ENCODE measurements at places on chromosomes 1 and 21.

DNA sequence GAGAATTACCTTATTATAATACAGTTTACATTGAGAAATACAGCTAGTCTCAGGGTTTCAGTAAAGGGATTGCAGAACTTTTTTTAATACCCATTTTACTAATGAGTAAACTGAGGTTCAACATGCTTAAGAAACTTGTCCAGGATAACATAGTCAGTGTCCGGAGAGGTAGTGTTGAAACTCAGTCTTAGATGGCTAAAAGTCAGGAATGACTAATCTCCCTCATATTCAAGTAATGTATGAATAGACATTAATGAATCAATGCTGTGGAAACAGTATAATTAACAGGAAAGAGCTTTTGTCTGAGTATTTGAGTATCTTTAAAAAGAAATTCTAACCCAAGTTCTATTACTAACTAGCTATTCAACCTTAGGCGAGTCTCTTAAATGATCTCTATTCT is 397.6 kb downstream of the PLA2G4A start:
- no peak for DNase-seq

DNA sequence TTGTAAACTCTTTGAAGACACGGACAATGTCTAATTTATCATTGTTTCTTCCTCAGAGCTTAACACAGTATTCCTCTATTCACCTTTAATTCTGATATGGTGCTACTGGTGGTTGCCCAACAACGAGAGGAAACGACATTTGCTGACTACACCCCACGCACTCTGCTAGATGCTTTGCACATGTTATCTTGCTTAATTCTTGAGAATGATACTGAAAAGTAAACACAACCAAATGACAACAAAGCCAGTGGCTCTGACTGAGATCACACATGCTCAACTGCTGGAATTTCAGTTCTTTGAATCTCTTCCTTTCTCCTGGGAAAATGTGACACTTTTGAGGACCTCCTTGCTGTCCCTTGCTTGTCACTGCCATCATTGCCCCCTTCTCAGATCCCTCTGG is 37.2 kb upstream of the DDAH1 start:
- DNase-seq = no peak

DNA sequence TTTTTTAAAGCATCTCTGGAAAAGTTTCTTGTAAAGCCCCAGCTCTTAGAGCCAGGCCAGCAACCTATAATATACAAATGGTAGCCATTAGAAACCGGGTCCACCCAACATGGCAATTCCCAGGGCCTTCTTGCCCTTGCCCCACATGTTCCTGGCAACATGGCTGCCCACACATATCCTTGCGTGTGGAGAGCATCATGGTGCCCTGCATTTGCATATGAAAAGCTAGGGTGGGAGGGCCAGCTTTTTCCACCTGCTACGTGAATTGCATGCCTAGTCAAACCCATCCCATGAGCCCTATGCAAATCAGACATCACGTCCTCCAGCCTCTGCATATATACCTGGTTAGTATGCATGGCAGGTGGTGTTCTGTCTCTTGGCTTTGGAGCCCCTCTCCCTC is 88.2 kb downstream of the RABGAP1L start:
- no peak for DNase-seq

GRCh38 chr21:35438643-35439404 is 389.7 kb upstream of the RUNX1 start:
- DNase-seq = no peak

DNA sequence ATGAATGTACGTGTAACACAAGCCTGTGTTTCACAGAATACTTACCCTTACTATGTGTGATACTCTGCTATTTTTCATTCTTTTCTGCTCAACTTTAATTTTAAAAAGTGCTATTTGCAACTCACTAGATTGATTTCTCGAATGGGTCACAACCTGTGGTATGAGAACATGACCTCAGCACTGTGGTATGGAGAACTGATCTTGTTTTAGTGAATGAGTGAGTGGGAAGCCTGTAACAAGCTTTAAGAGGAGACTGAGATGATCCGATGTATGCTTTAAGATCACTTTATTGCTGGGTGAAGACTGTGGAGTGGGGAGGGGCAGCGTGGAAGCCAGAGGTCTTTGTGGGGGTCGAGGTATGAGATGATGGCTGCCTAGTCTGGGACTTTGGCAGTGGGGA is 21.6 kb downstream of the MECR start:
- DNase-seq = no peak

DNA sequence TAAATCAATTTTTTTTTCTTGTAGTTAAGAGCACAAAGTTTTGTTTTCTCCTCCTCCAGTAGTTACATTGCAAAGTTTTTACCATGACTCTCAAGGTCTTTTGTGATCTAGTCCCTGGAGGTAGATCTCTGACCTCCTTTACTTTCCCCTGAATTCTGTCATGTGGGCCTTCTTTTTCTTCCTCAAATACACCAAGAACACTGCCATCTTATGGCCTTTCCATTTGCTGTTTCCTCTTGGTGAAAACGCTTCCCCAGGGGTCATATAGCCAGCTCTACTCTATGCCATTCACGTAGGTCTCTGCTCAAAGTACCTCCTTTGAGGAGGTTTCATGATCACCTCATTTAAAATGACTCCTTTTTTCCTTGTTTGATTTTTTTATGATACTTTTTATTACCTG is 2.7 kb downstream of the DDX20 start:
- no peak for DNase-seq

DNA sequence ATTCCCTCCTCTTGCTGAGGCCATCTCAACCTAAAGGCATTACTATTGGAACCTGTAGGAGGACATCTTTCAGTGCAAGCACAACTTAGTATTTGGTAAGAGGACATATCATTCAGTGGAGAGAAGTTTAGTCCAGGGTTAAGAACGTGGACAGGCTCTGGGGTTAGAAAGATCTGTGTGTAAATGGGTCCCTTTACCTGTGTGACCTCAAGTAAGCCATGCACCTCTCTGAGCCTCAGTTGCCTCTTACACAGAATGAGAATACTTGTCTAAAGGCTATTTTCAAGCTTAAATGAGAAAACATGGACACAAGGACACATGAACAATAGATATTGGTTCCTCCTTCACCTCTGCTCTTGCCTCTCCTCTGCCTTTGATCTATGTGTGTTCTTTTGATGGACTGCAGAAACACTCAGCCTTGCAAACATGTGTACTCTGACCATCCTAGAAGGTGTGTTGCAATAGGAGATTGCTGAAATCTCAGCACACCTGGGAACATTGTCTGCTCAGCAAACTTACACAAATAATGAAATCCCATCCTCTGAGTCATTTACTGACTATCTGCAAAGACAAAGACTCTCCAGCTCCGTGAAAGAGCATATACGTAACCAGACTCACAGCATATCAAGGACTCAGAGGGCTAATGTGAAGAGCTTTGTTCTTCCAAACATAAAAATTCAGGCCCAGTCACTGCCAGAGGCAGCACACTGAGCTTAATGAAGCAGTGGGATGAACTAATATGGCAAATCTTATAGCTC is 143.8 kb downstream of the DAB1 start:
- no peak for DNase-seq

- DNase-seq = no peak
These were observed 57.4 kb downstream of the DNTTIP2 start for GRCh38 chr1:93821423-93822144.

DNA sequence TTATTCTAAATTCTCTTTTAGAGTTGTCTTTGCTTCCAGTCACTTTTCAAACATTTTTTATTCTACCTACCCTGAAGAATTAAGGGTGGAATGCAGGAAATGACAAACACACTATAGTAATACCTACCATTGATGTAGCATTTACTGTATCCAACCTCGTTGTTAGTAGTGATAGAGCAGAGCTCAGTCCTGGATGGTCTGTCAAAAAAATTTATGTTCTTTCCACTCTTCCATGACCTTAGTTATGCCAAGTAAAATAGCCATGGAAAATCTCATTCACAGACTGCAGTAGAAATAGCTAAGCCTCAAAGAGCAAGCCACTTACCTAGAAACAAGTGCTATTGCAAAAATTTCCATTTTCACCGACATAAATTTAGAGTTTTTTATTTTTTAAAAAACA is 74.6 kb downstream of the CRB1 start:
- no peak for DNase-seq

GRCh38 chr1:9609998-9610397 is 21.3 kb downstream of the TMEM201 start:
- DNase-seq = no peak

DNA sequence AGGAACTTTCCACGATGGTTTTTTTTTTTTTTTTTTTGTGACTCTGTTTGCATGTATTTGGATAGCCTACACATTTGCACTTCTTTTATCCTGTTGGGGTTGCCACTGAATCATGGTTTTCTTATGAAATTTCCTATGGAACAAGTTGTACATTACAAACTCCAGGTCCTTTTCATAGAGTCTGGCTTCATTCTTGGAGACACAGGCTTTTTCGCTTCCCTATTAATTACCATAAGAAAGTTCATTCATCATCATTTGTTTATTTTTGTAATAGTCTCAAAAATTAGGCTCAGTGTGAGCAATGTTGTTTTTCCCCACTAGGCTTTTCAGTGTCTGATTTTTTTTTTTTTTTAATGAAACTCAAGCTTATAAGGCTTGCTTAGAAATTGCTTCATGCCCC is 179.4 kb downstream of the FMN2 start:
- no peak for DNase-seq

DNA sequence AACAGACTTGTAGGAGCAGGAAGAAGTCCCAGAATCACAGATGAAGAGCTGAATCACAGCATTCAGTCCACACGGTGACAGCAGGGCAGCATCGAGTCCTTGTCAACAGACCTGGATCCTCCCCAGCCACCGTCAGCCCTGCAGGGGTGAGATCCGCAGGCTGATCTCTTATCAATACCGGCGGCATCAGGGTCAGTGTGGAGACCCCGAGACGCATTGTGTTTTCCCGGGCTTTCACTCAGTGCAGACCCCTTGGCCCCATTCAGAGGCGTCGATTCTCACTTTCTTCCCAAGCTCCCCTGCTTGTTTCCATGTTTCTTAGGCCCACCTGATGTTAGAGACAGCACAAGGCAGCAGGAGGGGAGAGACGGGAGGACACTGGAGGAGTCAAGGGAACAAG is 609.6 kb downstream of the PTPRU start:
- DNase-seq = no peak

GRCh38 chr1:65229754-65230339 is 79.5 kb upstream of the DNAJC6 start:
- no peak for DNase-seq

- peak; percentile 53 for DNase-seq
These were observed 68.7 kb upstream of the LRIF1 start for GRCh38 chr1:111032295-111032897.

GRCh38 chr1:7366286-7366954 is 404.7 kb upstream of the VAMP3 start:
- DNase-seq = peak; percentile 39

DNA sequence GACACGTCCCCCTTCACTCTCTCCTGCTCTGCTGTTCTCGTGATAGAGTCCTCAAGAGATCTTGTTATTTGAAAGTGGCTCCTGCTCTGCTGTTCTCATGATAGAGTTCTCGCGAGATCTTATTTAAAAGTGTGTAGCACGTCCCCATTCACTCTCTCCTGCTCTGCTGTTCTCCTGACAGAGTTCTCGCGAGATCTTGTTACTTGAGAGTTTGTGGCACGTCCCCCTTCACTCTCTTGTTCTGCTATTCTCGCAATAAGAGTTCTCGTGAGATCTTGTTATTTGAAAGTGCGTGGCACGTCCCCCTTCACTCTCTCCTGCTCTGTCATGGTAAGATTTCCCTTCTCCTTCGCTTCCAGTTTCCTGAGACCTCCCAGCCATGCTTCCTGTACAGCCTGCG is 47.9 kb downstream of the SMYD3 start:
- no peak for DNase-seq

GRCh38 chr21:42794551-42794950 is 84.8 kb downstream of the WDR4 start:
- no peak for DNase-seq

- DNase-seq = peak; percentile 98
These were observed 119.2 kb downstream of the RWDD3 start for GRCh38 chr1:95353194-95353593.

- no peak for DNase-seq
These were observed 147.2 kb downstream of the PEX14 start for GRCh38 chr1:10621906-10622305.

- DNase-seq = peak; percentile 80
These were observed 14.9 kb upstream of the HJV start for GRCh38 chr1:146036241-146036964.

DNA sequence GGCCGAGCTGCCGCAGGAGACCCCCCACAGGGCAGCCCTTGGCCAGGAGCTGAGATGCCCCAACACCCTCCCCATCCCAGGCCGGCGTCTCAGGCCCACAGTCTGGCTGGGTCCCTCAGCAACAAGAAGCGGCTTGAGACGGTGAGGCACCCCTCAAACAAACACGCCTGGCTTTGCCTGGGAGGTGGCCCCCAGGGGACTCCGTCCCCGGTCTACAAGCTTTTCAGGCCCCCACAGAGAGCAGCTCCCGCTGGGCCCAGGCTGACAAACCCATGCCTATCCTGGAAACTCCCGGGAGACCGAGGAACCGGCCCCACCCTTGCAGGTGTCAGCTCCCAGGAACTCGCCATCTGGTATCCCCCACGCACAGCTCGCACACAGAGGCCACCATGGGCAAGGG is 67.0 kb downstream of the ARHGEF16 start:
- DNase-seq = no peak

DNA sequence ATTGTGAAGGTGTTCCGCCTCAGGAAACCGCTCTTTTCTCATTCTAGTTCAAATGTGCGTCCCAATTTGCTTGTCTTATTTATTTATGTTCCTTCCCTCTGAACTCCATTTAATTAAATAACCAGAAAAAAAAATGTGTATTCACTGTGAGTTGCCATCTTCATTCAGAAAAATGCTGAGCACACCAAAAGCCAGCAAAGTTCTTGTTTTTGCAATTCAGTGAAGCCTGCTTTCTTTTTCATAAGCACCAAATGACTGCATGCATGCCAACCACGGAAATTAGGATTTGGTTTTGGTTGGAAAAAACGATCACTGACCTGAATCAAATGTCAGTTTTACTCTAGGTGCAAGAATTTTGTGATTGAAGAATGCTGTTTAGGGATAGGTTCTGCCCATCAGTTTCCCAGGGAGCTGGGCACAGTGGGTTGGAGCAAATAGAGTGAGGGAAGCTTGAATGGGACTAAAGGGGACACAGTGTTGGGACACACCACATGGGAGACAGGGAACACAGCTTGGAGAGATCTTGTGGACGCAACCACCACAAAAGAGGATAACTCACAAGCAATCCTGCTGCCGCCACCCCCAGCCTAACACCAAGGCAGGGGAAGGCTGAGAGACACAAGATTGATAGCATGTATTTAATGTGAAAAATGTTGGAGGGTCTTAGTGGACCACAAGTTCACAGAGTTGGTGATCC is 183.4 kb upstream of the GALNT2 start:
- no peak for DNase-seq

DNA sequence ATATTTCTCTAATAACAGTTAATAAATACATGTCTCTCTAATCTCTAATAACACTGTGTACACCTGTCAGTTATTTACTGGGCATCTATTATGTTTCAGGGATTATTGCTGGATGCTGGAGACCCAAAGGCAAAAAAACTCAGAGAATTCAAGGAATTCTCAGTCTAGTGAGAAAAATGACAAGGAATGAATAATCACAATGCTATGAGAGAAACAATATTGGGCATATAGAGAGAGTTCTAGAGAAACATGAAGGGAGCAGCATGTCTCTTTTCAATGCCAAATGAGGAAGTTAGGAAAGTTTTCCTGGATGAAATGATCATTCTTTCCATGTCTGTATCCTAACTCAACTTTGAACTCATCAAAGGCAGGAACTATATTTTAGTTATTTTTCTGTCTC is 82.8 kb downstream of the TNFSF18 start:
- DNase-seq = no peak

All from NCI-H1105 treated with DMSO at 0.1 percent for 48 hours (cell line).